LHCN-M2 (cell line): ENCODE measurements at places on chromosomes 7 and 10. TPM values are rescaled to one million over a fixed set of nuclear protein-coding genes. Genes with fewer than 3 reads are reported as not detected.

POLD2 gene
- total RNA-seq: 193 and 201 TPM in 2 replicates

TRRAP gene
- total RNA-seq: 18.8 and 23.1 TPM in 2 replicates

TBC1D12 gene
- total RNA-seq: 10.0 and 18.0 TPM in 2 replicates

GRCh38 chr10:120019568-120019967 is 127.0 kb downstream of the SEC23IP start:
- no peak for DNase-seq

DNA sequence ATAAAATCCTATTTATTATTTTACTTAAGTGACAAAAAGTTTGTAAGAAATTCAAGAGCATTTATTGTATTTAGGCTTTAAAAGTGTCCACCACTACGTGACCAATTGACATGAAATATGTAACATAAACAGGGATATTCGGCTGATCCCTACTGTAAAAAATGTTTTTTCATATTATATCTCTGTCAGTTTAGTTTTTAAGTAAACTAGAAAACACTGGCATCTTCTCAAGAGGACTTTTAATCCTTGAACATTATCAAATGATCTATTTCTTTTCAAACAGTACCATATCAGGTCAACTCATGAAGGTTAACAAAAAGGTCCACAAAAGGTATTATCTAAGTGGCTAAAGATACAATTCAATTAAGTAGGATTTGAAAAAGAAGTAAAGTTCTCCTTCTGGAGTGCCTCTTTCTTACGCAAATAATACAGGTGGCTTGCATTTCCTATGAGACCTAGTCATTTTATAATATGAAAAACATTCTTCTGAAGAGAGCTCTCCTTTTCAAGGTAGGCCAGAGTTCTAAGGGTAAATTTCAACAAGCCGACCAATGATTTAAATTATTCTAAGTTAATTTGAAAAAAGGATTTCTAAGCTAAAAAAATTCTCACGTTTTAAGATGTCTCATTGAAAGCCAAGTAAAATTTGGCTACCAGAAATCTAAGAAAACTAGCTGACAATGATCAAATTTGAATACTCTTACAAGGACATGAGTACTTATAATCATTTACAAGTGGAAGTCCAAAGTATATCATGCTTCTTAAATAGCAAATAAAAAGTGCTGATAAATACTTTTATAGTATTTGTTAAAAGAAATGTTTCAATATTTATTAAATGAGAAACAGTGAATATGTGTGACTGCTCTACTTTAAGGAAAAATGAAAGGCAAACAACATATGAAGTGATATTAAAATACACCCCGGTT is 133.5 kb downstream of the NRBF2 start:
- no peak for DNase-seq

DNA sequence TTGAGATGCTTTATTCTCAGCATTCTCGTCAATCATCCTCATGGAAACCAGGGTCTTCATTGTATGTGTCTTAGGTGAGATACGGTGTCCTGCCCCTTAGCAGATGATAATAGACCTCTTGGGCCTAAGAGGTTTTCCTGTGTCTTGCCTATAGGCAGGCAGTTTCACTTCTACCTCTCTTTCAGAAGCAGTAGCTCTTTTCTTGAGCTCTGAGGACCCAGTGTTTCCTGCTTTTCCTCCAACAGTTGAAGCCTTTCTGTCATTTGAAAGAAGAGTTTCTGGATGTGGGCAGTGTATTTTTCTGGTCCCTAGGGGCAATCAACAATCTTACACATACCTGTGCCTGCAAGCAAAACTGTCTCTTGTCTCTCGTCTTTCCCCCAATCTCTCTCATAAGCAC is 1550.3 kb upstream of the LRRTM3 start:
- no peak for DNase-seq

GRCh38 chr7:90432752-90433151 is 29.5 kb downstream of the CLDN12 start:
- DNase-seq: no peak
